T47D (cell line): ENCODE measurements at places on chromosomes 12 and 14.

GRCh38 chr12:20492251-20492760, 124.0 kb downstream of the PDE3A start:
- DNase-seq: no peak

GRCh38 chr12:22180705-22181104, 134.7 kb downstream of the CMAS start:
- DNase-seq: no peak

GRCh38 chr12:105748806-105749600, 389.8 kb downstream of the NUAK1 start:
- DNase-seq: no peak

DNA sequence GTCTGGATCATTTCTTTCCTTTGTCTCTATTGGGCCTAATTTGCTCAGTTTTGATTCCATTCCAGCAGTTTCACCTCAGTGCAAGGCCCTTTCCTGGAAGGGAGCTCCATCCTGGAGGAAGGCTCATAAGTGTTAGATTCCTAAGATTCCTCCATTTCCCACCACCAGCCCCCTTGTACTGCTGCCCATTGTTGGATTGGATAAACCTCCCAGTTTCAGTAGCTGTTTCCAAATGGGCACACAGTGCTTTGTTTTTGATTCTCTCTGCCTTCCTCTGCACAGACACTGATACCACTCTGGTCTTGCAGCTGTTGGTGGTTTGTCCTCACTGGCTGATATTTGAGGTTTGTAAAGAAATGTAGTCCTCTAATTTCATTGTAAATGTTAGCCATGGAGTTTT, 158.9 kb downstream of the SLC15A5 start:
- DNase-seq: no peak

- DNase-seq: no peak
Measured at GRCh38 chr12:116760622-116761020, 22.5 kb downstream of the RNFT2 start.

DNA sequence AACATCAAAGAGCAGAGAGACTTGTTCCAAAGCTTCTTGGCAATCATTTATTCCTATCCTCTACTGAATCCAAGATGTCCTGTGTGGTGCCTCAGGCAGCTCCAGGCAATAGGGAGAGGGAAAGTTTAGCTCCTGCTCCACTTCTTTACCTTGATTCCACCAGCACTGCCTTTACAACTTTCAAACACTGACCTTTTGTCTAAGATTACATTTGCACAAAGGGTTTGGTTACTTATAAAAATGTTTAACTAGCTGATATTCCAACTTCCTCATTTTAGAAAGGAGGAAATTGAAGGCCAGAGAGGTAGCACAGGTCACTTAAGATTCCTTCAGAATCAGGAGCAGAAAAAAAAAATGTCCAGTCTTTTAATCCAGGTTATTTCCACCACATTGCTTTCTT, 192.7 kb downstream of the BTG1 start:
- DNase-seq: peak; percentile 25

DNA sequence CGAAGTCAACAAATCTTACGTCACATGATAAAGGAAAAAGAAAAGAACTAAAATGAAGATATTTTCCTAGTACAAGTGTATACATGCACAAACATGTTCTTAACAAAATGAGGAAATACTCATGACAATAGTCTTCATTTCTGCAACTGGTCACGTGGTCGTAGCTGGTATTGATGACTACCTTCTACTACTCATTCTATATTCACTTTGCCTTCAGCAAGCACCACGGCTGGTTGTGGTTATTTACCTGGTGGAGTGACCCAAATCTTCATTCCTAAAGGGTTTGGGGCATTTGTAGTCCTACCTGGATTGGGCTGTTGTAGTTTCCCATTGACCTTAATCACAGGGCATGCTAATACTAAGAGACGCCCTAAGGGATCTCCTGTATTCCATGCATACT, 51.2 kb downstream of the FIGNL2 start:
- no peak for DNase-seq

DNA sequence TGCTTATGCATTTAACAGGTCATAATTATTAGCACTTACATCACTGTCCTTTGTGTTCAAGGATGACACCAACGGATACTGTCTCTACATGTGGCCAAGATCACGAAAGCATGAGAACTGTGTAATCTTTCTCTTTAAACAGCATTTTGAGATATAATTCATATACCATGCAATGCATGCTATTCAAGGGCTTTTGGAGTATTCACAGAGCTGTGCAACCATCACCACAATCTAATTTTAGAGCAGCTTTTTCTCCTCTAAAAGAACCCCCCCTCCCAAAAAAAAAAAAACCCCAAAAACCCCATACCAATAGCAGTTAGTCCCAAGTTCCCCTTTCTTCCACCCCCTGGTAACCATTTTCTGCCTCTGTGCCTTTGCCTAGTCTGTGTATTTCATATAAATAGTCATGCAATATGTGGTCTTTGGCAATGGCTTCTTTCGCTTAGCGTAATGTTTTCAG, 60.6 kb downstream of the SPRING1 start:
- DNase-seq: no peak

DNA sequence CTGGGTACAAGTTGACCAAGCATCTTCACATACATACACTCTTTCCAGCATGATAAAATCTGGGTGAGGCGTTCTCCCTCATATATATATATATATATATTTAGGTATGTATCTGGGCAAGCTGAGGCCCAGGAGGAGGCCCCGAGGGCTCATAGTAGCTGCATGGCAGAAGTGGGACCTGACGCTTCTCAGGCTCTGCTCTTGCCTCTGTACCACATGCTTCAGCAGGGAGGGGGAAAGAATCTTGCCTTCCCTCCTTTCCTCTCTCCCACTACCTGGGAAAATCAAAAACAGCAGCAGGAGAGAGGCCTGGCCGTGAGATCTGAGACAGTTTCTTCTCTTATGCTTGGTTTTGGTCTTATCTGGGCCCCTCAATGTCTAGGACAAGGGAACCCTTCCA, 9.2 kb downstream of the PPP1R1A start:
- DNase-seq: no peak

- DNase-seq: peak; percentile 34
Measured at GRCh38 chr12:51954561-51955361, 3.3 kb downstream of the ACVR1B start.

- DNase-seq: no peak
Measured at GRCh38 chr12:102369876-102370275, 110.5 kb downstream of the IGF1 start.

DNA sequence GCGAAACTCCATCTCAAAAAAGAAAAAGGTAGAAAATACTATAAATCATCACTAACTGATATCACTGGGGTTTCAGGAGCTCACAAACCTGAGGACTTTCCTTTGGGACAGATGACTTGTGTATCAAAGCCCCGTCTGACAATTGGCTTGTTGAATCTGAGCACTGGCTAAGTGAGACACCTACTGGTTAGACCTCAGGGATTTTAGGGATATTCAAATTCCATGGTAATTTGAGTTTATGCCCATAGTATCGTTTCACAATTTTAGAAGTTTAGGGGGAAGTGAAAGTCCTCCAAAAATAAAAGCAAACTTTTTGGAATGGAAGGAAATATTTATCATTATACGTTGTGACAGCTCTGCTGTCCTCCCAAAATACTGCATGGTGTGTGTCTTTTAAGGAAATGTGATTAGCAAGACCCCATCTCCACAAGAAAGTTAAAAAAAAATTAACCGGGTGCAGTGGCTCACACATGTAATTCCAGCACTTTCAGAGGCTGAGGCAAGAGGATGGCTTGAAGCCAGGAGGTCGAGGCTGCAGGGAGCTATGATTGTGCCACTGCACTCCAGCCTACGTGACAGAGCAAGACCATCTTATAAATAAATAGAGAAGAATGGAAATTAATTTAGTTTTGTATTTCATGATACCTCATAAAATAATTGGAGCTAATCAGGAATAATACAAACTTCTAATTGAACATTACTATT, 49.2 kb downstream of the FBXL14 start:
- DNase-seq: peak; percentile 48

DNA sequence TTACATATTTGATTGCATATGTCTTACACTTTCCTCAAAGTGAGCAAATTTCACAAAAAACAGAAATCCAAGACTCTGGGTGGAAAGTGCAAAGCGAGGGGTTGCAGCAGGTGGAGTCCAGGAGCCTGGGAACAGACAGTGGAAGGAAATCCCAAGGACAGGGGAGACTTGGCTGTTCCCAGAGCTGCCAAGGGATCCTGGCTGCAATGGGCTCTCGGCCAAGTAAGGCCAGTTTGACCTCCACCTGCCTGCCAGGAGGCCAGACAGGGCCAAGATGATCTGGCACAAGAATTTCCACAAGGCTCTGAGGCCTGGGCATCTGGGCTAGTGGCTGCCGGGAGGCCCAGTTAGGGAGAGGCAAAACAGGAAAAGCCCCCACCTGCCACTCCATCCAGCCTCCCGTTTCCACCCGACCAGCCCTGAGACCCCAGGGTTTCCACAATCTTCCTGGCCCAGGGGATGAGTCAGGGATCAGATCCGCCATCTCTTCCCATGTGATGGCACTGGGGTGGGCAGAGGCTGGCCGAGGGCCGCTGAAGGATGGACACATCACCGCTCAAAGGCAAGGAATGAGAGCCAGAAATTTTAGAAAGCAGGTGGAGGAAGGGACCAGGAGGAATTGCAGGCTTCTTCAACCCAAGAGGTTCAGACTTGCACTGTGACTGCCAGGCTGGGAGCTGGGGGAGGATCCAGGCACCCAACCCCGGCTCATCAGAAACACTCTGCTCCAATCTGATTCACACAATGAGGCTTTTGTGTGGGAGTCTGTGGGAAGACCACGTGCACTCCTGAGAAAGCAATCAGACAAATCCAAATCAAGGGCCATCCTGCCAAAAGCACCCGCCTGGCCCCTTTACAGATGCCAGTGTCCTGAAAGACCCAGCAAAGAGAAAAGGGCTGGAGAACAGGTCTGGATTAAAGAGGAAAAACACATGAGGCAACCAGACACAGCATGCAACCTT, 16.3 kb downstream of the SCARB1 start:
- DNase-seq: no peak

GRCh38 chr14:90500665-90501370, 104.0 kb downstream of the CALM1 start:
- peak; percentile 44 for DNase-seq

- no peak for DNase-seq
Measured at GRCh38 chr12:129635021-129635685, 268.7 kb downstream of the TMEM132D start.

GRCh38 chr12:27133022-27133590, 50.7 kb upstream of the C12orf71 start:
- no peak for DNase-seq

GRCh38 chr14:27338012-27338411, 740.2 kb upstream of the NOVA1 start:
- no peak for DNase-seq

GRCh38 chr12:66620026-66620425, 58.9 kb downstream of the GRIP1 start:
- DNase-seq: no peak

GRCh38 chr12:67456431-67456901, 187.3 kb downstream of the CAND1 start:
- no peak for DNase-seq

GRCh38 chr12:26017484-26018211, 59.2 kb downstream of the RASSF8 start:
- no peak for DNase-seq

DNA sequence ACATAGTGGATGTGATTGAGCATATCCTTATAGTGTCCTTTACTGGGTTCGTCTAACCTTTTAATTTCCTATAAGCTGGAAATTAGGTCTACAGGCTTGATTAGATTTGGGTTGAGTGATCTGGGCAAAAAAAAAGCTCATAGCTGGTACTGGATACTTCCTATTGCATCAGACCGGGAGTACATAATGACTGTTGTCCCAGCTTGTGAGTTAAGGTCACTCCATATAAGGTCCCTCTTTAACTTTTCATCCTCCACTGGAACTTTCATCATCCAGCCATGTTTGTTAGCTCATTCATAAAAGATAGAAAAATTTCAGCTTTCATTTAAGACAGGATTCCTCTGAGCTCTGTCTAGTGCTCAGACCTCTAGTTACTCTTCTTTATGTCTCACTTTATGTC, 80.8 kb downstream of the C14orf132 start:
- no peak for DNase-seq

- DNase-seq: no peak
Measured at GRCh38 chr12:132818562-132818961, 10.1 kb downstream of the GOLGA3 start.

DNA sequence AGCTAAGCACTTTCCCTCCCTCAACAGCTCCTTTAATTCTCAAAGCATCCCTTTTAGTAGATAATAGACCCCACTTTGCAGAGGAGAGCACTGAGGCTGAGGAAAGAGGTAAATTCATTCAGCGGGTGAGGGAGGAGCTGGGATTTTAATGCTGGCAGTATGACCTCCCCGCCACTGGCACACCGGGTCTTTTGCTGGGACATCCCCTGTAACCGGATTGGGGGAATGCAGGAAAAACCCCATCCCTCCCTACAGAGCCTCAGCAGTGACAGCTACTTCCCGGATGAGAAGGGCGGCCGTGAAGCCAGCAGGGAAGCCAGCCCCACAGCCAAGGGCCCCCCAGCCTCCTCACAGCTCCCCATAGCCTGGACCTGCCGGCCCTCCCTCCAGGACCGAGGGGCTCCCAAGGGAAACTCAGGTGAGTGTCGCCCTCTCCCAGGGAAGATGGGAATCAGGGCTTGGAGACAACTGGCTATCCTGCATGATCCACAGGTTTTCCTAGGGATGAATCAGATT, 12.1 kb downstream of the ZBTB39 start:
- no peak for DNase-seq

DNA sequence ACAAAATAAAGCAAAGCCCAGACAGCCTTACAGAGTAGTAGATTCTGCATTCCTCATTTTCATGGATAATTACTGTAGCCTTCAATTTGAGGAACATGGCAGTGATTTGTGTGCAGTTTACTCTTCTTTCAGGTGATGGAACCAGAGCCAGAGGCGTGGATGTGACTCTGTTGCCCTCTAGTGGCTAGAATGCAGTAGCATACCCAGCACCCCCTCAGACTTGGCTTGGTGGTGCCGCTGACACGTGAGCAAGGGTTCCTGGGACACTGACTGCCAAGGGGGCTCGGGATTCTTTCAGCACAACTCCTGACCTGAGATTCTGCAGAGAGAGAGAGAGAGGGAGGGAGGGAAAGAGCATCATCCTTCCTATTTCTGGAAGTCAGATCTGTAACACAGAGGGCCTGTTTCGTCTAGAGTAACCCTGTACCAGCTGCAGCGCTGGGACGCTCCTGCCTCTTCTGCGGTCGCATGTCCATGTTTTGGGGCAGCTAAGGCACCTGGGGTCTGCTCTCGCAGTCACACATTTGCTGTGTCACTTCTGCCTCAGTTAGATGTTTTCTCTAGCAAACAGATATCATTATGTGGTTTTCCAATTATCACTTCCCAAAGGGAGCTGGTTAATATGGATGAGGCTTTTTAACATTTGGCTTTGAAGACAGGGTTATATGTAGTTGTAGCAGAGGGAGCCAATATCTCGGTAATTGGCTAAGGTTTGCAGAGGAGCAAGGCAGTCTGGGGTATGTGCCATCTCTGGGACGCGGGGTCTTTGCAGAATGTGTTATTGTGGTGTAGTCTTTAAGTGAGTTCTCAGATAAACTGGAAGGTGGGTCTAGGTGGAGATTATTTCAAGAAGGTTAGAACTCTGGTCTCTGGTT, 428.1 kb downstream of the NRXN3 start:
- peak; percentile 69 for DNase-seq
